ENCODE measurements at places on chromosomes 5 and 9.

- DNase-seq = no peak
These were observed 66.1 kb downstream of the NPR3 start for GRCh38 chr5:32777222-32777621.

GRCh38 chr5:54867310-54867944, 118.0 kb downstream of the ESM1 start:
- peak; percentile 68 for DNase-seq

DNA sequence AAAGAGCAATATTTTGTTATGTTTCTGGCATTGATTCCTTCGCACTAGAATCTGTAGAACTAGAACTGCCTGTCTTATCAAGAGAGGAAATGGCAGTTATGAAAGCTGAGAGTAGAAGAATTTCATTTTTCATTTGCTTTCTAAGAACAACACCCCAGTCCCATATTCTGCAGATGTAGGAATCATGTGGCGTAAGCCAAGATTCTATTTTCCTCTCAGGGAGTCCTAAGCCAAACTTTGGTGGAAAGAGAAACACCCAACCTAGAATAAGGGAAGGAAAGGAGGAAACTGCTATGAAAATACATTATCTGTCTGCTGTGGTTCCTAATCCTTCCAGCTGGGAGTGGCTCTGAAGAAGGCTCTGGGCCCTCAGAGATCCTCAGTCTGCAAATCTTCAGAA, 1176.9 kb upstream of the C9orf72 start:
- no peak for DNase-seq

- DNase-seq = peak; percentile 21
These were observed 14.9 kb upstream of the FEM1C start for GRCh38 chr5:115559524-115559923.

GRCh38 chr9:119369680-119370366, 588 bp upstream of the BRINP1 start:
- no peak for DNase-seq

- DNase-seq = no peak
These were observed 126.9 kb downstream of the PALM2AKAP2 start for GRCh38 chr9:109906766-109907382.

DNA sequence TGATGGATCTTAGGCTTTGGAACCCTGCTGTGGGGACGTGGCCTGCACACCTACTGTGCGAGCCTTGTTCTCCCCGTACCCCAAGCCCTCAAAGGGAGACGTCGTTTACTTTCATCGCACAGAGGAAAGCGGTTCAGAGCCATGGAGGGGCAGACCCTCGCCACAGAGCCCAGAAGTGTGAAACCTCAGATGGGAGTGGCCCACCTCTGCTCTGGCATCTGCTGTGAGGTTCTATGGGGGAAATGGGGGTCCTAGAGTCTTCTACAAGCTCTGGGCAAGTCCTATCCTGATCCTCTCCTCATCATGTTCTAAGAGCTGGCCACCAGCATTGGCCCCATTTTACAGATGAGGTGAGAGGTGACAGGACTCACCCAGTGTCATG, 3.7 kb upstream of the RNF44 start:
- no peak for DNase-seq

GRCh38 chr5:140205216-140205615, 30.2 kb downstream of the CYSTM1 start:
- peak; percentile 58 for DNase-seq

- DNase-seq = peak; percentile 2
These were observed 57.1 kb downstream of the BARX1 start for GRCh38 chr9:93898026-93898425.

DNA sequence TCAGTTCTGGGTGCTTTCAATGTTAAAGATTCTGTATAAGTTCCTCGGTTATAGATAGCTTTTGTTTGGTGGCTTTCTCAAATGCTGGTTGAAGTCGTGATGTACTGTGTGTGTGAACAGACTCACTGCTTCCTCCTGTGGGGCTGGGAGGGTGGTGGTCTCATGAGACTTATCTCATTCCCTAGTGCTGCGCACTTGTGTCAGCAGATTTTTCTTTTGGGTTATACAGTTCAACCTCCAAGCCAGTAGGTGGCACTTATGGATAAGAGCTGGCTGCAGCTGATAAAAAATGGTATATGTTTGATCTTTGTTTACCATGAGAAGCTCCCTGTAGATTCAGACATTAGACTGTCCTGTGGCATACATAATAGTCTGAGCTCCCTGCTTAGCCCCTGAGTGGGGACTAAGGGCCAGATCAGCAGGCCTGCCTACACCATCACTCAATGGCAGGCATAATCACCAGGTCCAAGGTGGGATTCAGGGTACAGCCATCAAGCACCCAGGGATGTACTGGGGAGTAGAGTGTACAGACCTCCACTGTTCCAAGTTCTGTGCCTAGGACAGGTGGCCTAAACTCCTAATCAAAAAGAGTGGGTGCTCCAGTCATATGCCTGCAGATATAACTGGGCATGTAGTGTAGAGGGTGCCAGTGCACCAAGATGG, 174.2 kb downstream of the OXCT1 start:
- DNase-seq = no peak

DNA sequence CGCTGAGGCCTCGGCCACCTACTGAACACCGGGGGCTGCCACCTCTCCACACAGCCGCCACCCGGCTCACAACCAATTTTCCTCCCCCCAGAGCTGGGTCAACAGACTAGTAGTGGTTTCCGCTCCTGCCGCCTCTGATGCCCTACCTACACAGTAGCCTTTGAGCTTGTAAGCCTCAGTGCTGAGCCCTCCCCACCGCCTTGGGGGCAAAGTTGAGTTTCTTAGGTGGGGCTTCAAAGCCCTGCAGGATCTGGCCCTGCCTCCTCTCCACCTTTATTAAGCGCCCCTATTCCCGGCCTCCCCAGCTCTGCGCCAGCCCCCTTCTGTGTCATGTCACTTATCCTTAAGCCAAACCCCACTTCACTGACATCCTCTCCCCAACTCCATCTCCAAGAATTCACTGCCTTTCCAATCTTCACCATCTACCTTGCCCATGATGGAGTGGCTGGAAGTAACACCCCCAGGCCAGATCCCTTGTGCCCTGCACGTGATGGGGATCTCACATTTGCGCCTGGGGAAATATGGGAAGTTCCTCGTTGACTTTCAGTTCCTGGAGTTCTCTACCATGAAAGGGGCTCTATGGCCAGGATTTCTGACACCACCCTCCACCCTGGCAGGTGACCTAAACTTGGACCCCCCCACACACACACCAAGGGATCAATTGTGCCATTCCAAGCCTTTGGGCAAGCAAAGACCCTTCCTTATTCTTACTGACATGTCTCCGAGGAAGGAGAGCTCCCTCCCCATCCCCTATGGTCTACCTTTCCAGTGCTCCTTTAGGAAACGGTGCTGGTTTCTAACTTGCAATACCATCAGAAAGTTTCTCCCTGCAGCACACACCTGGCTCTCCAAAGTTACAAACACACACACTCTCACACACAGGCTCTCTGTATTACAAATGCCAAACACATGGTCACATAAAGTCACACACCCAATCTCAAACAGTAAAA, 2.7 kb upstream of the CNTFR start:
- DNase-seq = no peak

DNA sequence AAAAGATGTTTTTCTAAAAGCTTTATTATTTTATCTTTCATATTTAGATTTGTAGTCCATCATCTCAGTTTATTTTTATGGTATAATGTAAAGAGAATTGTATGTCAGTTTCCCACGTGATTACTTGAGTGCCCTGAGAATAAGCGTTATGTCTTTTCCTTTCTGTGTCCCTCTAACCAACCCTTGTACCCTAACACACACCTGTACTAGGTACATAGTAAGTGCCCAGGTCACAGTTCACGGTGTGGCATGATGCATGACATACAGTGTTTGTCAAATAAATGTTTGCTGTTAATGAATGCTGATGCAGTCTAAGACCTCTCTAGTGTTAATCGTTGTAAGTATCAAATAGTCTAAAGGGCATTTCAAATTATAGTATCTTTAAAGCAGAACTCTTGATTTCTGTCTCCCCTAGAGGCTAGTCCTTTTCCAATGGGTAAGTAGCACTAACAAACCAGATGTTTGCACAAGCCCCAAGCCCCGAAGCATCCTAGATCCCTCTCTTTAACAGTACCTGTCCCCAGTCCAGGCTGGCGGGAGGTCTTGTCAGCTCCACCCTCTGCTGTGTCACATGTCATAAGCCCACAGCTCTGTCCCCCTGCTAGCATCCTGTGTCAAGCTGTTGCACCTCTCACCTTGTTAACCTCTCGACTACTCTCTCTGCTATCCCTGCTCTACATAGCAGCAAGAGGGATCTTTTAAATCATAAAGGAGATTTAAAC, 23.7 kb downstream of the NUP214 start:
- DNase-seq = no peak

GRCh38 chr5:94045839-94046782, 304.7 kb upstream of the POU5F2 start:
- DNase-seq = no peak

DNA sequence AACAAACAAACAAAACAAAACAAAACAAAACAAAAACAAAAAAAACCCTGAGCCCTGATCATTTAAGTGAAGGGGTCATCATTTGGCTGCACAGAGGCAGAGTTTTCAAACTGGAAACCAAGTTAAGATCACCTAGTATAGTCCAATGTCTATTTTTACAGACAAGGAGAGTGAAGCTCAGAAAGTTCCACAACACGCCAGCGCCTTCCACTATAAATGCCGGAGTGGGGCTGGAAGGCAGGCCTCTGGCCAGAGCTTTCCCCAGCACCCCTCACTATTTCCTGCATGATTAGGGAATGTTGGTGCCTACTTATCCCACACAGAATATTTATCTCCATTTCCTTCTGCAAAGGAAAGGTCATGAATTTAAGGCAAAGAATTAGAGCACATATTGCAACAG, 319.7 kb upstream of the WWC1 start:
- DNase-seq = no peak

DNA sequence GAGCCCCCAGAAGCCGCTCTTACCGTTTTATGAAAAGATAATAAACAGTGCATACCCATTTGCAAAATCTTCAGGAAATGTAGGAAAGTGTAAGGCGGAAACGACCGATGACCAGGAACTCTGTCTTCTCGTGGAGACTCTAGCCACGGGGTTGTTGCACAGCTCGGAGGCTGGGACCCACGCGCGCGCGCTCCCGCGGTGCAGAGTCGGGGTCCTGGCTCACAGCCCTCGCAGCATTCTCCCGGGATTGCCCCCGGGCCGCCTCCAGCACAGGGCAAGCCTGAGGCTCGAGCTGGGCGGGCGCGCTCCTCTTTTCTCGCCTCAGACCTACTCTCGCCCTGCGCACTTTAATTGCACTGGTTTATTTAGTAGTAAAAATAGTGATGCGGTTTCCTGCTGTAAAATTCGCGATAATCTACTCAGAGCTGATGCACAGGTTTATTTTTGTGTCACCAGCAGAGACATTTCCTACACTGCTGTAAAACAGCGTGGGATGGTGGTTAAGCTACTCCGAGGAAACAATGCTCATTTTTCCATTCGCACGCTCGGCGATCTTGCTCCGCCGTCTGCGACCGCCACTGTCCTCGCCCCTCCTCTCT, 15.5 kb downstream of the TRIM7 start:
- no peak for DNase-seq

- peak; percentile 37 for DNase-seq
These were observed 174.5 kb upstream of the SLC12A2 start for GRCh38 chr5:127909066-127909465.

DNA sequence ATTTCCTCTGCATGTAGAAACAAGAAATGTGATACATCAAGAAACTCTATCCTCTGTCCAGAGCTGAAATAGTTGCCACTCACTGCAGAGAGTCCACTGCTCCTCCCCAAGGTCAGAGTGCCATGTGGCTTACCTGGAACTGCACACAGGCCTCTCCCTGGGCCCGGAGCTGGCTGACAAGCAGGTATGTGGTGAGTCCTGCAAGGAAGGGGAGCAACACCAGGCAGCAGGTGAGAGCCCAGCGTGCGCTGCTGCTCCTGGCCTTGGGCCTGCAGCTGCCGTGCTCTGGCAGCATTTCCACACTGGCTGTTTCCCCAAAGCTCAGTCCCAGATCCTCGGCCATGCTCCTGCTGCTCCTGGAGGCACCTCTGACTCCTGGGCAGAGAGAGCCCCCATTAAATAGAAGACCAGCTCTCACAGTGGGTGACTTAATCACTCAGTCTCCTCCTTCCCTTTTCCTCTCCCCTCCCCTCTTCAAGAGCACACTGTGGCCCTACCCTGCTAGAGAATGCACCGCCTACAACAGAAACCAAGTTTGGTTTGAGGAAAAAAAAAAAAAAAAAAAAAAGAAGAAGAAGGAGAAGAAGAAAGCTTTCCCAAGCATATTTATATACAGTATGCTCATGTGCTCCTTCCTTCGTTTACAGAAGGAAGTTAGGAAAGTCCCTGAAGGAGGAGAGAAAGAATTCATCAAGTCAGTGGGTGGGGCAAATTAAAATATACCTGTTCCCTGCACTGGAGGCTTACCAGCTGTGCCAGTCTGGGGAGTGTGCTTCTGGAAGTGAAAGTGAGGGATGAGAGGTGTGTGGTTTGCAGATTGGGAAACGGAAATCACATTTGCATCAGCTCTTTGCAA, at the start of gene TNFSF15:
TSS of gene TNFSF15 (minus strand) at position 370 of the 856 bp plus-strand sequence. CDS start at position 343, 27 bp downstream.
- DNase-seq = no peak

DNA sequence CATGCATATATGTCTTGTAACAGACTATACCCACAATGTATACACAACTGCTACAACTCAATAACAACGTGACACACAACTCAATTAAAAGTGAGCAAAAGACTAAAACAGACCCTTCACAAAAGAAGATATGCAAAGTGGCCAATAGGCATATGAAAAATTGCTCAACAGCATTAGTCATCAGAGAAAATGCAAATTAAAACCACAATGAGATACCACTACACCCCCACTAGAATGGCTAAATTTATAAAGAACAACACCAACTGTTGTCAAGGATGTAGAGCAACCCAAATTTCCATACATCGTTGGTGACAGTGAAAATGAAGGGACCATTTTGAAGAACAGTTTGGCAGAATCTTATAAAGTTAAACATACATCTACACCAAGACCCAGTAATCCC, 38.9 kb downstream of the GABRB2 start:
- DNase-seq = no peak

DNA sequence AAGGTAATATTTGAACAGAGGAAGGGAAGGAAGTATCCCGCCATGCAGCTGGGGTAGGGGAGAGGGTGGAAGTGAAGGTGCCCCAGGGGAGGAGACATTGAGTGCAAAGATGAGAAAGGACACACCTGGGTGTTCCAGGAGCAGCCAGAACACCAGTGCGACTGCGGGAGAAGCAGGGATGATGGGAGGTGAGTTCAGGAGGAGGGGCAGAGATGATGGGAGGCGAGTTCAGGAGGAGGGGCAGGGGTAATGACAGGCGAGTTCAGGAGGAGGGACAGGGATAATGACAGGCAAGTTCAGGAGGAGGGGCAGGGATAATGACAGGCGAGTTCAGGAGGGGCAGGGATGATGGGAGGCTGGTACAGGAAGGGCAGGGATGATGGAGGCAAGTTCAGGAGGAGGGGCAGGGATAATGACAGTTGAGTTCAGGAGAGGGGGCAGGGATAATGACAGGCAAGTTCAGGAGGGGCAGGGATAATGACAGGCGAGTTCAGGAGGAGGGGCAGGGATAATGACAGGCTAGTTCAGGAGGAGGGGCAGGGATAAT, 17.2 kb upstream of the SPOCK1 start:
- DNase-seq = no peak

Data from GM03348 (cell line).